ENCODE measurements at places on chromosomes 1 and 21. TPM values are rescaled to one million over a fixed set of nuclear protein-coding genes. Genes with fewer than 3 reads are reported as not detected.

DNA sequence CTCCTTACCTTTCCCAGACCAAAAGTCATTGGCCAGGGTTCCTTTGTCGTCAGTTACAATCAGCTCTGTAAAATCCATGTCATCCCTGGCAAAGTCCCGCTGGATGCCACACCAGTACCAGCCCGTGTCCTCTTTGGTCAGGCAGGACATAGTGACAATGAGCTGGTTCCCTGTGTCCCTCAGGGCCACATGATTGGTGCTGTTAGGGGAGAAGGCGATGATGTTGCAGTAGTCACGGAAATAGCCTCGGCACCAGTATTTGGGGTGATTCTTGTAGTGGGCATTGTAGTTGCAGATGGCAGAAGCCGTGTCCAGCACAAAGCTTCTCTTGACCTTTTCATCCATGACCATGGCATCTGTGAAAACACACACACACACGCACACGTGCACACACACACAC, 14.8 kb downstream of the ADORA3 start:
- DNase-seq, result no peak

DNA sequence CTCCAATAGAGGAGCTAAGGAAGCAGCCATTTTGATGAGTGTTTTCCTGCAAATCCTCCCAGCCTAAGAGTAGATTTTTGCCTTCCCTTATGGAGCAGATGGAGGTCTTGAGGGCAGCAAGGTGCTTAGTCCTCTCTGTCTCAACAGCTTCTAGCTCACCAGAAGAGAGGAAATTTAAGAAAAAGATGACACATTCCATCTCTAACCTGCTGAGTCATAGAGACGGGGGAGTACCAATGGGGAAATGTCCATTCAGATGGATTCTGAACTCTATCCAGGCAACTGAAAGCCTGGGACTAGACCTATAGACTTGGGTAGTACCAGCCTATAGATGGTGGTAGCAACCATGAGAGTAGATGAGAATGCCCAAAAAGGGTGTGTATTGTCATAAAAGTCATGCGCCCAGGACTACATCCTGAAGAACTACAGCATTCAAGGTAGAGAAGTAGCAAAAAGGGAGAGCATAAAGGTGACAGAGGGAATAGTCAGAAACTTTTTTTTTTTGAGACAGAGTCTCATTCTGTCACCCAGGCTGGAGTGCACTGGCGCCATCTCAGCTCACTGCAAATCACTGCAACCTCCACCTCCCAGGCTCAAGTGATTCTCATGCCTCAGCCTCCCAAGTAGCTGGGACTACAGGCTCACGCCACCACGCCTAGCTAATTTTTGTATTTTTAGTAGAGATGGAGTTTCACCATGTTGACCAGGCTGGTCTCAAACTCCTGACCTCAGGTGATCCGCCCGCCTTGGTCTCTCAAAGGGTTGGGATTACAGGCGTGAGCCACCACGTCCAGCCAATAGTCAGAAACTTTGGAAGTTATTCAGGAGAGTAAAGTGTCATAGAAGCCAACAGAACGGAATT, 10.7 kb upstream of the ELOA start:
- no peak for DNase-seq

- no peak for DNase-seq
These were observed 15.9 kb upstream of the KIF21B start for GRCh38 chr1:201039418-201039817.

GRCh38 chr1:215416497-215416896, 150.6 kb upstream of the KCTD3 start:
- no peak for DNase-seq

- DNase-seq, result no peak
These were observed 46.5 kb downstream of the RNF11 start for GRCh38 chr1:51282605-51283004.

GRCh38 chr1:160818207-160818937, 22.4 kb downstream of the LY9 start:
- no peak for DNase-seq

GRCh38 chr1:12314333-12314903, 84.6 kb downstream of the VPS13D start:
- no peak for DNase-seq

PPIAL4G gene
- not detected for total RNA-seq

Measured in Peyer's patch (tissue), 4 donors.